ENCODE measurements at places on chromosomes 7 and 10. TPM values are rescaled to one million over a fixed set of nuclear protein-coding genes. Genes with fewer than 3 reads are reported as not detected.

ATOH7 gene
- total RNA-seq: not detected

DNA sequence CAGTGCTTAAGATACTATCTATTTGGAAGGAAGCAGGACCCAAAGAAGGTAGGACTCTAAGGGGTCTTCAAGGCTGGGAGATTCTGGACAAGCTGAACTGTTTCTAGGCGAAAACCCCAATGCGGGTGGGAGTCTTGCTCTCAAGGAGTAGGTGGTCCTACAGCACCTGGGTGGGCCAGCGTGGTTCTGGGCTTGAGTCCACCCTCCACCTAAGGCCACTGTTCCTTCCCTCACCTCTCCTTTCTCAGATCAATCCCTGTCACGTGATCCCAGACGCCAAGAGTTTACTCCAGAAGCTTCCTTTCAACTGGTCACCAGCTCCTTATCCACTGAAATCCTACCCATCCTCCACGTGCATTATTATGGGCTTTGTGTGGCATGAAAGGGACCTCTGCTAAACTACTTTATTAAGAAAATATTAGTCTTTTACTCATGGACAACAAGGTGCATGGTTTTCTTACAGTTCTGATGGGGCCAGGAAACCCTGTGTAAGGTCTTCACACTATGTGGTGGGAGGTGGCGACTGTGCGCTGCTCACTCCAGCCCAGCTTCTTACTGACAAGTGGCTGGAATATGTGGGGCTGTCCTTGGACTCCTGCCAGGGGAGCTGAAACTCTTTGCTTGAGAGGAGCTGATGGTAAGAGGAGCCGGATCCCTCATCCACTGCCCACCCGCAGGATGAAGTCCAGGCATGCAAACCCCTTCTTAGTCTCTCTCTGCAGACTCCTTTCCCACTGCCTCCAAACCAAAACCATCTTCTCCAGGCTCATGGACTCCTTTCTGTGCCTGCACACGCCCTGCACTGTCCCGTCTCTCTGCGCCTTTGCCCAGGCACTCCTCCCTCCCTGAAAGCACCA lies 1.6 kb downstream of the ZNF746 start:
- peak; percentile 49 for DNase-seq

- DNase-seq: no peak
Measured at GRCh38 chr7:120819861-120820260, 38.1 kb downstream of the TSPAN12 start.

DNA sequence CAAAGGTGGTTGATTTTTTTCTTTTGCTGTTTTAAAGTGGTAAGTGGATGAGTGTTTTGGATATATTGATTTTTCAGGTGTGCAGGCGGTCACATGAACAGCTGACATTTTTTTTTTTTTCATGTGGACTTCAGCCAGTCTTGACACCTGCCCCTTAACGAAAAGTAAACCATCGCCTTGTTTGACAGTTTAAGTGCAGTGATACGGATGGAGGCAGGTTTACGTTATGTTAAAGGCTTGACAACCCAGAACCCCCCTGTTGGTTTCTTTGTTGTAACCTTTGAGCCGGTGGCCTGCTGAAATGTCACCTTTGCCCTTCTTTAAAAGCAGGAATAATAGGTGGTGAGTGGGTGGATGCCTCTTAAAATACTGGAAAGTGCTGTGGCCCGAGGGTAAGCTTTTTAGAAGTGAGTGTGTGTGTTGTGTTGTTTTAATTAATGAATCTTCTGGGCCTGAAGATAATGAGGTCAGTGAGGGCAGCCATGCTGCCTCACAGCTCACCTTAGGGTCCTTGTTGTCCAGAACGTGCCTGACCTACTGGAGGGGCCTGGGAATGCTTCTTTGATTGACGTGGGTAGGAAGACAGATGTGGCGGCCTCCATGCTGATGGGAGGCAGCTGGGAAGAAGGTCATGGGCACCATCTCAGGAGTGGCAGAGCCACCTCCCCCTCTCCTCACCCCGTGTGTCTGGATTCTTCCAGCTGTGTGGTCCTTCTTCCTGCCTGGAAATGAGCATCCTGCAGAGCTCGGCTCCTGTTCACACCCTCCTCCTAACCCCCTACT lies 69.8 kb downstream of the TCF7L2 start:
- no peak for DNase-seq

GRCh38 chr7:129950191-129950932 lies 2.4 kb downstream of the UBE2H start:
- no peak for DNase-seq

DNA sequence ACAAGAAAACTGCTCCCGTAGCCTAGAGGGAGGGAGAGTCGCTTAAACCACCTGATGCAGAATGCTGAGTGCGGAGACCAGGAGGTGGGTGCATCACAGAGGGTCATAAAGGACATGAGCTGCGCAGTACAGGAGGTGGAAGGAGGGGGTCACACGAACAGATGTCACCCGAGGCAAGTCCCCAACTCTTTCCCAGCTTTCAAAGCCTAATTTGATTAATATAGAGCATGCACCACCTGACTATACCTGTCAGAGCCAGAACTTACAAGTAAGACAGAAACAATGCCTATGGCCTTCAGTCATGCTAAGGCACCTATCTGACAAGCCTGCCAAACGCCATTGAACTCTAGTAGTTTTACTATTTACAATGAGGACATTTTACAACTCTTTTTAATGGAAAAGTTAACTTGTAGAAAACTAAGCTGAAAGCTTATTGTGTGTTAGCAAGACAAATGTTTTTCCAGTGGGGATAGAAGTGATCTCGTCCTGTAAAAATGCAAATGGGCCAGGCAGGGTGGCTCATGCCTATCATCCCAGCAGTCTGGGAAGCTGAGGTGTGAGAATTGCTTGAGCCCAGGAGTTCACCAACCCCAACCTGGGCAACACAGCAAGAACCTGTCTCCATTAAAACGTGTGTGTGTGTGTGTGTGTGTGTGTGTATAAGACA lies 1.1 kb upstream of the VOPP1 start:
- DNase-seq: no peak

PRKAR2B gene
- 3.1 TPM for total RNA-seq

DNA sequence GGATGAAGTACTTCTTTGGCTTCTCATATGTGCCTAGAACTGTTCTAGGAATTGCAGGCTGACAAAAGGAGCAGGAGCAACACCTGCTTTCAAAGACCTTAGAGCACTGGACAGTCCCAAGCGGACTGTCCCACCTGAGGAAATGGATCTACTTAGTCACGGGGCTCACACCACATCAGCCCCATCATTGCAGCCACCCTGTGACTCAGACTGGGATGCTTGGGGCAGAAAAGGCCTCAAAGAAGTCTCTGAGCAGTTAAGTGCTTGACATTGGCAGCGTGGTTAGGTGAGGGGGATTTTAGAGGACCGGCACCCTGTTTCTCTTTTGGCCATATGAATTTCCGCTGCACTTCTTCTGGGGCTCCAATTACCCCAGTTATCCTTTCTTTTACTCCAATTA lies 256.6 kb downstream of the USP6NL start:
- no peak for DNase-seq

DNA sequence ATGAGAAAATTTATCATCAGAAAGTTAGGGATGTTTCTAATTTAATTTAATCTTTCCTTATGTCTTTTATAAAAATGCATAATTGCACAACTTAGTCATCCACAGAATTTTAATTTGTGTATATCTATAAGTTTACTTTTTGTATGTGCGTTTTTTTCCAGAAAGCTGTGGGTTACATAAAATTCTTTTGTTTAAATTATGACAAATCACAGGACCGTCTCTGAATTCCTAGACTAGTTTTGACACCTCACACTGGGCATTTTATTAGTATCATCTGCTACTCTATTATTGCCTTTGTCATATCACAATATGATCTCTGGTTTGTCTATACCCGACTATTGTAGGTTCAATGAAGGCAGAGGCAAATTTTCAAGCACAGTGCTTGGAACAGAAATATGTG lies 482.4 kb upstream of the SEMA3D start:
- no peak for DNase-seq

ACTA2 gene
- 1.1 TPM for total RNA-seq

GATA3 gene
- total RNA-seq: 8.2 TPM

GRCh38 chr7:125173571-125173970 lies 243.9 kb upstream of the POT1 start:
- DNase-seq: no peak

DNA sequence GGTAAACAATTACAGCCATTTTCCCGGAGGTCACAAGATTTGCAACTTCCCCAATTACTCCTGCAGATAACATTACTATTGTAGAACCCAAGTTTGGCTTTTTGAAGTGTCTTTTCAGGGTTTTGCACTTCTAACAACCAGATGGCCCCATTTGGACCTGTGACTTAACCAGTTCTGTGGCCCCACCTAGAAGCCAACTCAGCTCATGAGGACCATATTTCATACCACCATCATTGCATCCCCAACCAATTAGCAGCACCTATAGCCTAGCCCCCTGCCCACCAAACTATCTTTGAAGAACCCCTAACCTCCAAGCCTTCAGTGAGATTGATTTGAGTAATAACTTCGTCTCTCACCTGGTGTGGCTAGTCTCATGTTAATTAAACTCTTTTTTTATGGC lies 51.3 kb upstream of the WDR11 start:
- no peak for DNase-seq

DNA sequence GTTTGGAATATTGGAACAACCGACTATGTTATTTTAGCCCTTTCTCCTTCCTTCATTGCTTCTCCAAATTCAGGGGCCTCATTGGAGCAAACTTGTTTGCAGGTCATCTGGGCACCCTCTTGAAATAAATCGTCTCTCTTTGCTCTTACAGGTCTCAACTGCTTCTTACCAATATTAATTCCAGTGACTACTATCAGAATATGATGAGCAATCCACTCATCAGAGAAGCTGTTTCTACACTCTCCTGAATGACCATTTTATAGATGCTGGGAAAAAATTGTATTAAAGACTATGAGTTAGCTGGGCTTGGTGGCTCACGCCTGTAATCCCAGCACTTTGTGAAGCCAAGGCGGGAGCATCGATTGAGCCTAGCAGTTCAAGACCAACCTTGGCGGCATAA lies 12.5 kb upstream of the HNRNPF start:
- no peak for DNase-seq

CNPY1 gene
- total RNA-seq: not detected

DNA sequence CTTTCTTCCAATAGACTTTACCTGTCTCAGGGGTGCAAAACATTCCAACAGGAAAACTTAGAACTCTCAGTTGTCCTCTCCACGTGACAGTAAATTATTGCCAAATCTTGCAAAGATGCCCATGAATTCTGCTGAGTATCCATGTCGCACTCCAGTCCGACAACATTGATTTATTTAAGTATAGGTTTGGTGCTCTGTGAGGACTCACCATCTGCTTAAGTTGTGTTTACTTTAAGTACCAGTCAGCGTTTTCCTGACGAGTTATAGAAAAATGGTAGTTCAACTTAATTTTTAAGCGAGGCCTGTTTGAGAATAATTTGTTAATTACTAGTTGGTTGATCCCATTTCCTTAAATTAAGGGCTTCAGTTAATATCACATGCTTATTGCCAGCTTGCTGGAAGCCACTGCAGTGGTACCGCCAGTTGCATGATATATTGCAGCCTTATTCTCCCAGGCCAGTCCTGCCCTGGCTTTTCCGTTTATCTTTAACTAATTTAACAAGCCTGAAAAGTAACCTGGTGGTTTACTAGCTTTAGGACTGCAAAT lies 27.8 kb downstream of the CREB5 start:
- no peak for DNase-seq

DNA sequence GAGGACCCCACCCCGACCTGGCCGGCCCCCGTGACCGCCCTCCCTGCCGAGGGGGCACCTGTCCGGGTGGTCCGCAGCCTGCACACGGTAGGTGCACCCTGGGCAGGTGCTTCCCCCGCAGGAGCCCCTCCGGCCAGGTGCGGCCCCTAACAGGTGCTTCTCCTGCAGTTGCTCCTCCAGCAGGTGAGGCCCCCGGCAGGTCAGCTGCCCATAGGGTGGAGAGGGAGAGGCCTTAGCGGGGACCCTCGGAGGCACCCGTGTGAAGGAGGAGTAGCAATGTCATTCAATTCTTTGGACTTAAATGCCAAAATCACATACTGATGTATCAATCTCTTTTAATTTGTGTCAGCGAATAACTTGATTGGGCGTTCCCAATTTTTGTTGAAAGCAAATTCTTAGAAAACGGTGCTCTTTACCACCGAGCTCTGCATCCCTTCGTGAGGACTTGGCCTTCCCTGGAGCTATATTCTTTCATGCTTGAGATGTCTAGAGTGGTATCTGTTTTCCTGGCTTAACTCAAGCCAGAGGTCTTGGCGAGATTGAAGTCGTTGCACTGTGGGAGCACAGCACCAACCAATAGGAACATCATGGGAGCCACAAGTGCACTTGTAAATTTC lies 738 bp upstream of the NCAPG2 start:
- no peak for DNase-seq

GRCh38 chr10:89357975-89358374 lies 19.9 kb upstream of the IFIT1B start:
- no peak for DNase-seq

DNA sequence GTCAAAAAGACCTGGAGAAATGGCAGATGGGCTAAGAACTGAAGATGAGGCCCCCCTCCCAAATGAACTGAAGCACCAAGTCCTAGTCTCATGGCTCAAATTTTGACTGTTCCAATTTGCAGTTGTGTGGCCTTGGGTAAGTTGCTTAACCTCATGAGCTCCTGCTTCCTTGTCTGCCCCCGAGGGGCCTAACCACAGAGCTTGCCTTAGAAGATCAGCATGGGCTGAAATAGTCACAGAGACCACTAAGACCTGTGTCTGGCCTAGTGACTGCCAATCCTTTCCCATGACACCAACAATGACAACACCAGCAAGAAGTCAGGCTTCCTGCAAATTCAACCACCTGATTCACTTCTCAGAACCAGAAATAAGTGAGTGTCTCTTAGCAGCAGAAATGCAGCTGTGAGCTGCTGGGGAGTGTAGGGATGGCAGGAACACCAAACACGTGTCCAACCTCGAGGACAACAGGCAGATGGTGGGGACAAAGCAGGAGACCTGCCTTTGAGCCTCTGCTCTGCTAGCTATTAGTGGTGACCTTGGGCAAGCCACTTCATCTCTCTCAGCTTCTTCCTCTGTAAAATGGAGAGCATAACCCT lies 23.7 kb downstream of the CRHR2 start:
- DNase-seq: no peak

DNA sequence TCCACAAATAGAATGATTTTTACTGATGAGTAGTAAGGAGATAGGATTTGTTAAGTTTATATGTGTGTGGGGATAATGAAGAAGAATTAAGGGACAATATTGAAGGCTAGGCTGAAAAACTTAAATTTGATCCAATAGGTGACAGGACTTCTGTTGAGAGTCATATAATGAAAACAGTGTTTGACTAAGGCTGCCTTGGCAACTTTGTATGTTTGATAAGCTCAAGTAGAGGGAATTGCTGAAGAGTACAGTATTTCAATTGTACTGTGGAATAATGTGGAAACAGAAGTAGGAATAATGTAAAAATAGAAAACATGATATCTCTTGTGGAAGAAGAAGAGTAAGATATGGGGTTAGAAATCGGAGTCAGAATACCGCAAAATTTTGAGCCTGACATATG lies 10.5 kb downstream of the R3HCC1L start:
- no peak for DNase-seq
